ENCODE measurements at places on chromosomes 4 and X.

DNA sequence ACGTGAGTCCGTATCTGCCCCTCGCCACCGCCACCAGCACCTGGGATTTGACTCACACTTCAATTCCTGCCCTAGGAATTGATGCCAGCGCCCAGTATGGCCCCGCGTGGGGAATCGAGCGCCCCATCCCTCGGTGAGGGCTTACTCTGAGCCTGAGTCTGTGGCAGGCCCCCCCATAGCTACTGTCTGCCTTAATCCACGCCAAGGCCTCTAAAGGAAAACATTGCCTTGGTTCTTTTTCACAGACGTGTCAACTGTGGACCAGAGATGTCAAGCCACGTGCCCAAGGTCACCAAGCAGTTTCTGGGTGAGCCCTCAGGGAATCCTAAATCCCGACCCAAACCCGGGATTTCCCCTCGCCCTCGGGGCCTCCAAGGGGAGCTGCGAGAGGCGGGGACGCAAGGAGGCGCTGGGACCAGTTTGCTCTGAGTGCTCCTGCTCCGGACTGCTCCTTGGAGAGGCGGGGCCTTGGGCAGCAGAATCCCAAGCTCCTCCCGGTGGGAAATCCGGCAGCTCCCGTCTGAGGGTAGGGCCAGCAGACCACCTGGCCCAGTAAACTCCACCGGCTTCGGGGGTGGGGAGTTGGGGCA, 12.9 kb downstream of the MSX1 start:
- DNase-seq, result no peak

DNA sequence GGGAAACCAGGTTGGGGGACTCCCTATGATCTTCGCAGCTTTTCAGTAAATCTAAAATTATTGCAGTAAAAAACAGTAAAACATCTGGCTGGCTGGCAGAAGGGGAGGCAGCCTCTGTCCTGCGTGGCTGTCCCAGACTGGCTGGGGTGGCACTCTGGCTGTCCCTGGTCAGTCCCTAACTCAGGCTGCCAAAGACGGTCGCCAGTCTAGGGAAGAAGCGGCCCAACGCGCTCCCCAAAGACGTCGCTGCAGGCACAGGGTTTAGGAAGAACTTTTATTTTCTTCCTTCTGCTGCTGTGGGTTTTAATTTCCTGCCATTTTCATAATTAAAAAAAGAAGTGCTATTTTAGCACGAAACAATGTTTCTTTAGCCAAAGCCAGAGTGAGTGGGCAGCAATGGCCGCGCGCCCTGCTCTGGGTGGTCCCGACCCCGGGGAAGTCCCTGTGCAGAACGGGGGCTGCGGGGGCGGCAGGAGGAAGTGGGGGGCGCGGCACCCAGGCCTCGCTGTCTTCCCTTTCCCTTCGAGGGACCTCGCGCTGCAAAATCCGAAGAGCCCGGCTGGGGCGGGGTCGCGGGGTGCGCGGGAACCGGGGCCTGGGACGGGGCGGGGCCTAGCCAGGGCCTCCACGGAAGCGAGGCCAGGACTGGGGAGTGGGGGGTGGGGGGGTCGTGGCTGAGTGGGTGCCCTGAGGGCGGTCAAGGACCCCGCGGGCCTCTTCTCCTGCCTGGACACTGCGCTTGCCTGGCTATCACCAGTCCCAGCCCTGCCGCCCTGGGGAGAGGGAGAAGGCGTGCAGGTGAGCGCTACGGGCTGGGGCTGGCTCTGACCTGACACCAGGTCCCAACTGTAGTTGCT, 6.3 kb upstream of the LETM1 start:
- no peak for DNase-seq

DNA sequence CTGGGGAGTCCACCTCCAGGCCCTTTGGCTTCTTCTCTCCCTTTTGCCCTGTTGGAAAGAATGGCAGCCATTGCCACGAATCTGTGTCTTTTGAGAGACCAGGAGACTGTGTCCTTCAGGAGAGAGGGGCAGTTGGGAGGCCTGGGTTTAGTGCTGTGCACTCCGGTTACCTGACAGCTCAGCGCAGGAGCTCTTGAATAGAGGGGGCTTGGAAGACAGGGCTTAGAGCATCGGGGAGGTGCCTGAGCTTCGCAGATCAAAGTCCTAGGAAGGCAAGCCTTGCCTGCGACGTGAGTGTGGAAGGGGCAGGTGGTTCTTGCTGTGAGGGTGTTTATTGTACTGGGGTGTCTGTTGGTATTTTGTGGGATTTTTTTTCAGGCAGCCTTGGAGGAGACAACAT, 41.9 kb upstream of the TADA2B start:
- DNase-seq, result no peak

- DNase-seq, result no peak
Measured at GRCh38 chr4:82587826-82588540, 26.2 kb upstream of the TMEM150C start.

DNA sequence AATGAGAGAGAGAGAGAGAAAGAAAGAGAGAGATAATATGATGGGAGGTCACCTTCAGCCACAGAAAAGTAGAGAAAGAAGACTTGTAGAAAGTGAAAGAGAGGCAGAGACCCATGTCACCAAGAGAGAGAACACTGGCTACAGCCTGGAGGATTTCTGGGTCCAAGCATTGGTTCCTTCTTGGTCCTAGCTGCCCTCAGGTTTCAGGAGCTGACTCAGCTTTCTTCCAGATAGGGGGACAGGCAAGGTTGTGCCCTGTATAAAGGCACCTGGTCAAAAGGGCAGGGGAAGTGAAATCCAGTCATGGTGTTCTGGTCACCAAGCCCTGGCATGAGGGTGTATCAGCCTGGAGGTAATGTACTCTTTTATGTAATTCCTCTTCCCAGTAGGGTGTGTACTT, 47.5 kb upstream of the XK start:
- no peak for DNase-seq

DNA sequence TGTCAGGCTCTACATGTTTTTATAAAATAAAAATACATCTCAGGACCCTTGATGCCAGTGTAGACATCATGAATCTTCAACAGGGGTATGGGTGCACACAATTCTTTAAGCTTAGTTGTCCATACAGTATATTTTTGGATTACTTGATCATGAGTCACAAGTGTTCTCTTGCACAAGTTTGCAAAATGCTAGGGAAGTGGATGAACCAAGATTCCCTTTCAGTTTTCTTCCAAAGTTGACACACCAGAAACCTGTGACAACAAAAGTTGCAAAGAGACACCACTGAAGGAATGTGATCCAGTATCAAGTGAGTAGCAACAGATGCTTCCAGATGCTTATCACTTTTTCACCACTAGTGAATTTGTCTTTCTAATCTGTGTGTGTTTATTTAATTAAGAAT, 1021.2 kb downstream of the PCDH7 start:
- no peak for DNase-seq

DNA sequence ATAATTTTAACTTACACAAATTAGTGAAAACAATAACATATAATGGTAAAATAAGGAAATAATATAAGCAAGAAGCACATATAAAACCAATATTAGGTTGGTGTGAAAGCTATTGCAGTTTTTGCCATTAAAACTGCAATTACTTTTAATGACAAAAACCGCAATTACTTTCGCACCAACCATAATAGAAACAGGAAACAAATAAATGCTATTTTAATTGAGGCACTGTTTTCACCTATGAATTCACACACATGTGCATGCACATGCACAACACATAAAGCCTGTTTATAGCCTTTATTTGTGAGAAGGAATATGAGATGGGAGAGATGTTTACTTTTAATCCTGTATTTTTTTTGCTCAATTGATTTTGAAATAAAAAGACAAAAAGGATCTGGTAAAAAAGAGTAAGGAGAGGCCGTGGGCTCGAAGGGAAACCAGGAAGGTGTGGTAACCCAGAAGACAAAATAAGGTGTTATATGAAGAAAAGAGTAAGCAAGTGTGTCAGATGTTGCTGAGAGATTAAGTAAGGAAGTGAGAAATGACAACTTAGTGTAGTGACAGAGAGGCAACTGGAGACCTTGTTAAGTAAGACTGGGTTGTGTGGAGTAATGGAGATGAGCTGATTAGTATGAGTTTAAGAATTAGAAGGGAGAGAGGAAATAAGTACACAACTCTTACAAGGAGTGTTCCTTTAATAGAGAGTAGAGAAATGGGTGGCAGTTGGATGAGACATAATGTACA, 69.0 kb downstream of the KLHL13 start:
- DNase-seq, result no peak

- no peak for DNase-seq
Measured at GRCh38 chr4:121108557-121108956, 36.2 kb upstream of the NDNF start.

DNA sequence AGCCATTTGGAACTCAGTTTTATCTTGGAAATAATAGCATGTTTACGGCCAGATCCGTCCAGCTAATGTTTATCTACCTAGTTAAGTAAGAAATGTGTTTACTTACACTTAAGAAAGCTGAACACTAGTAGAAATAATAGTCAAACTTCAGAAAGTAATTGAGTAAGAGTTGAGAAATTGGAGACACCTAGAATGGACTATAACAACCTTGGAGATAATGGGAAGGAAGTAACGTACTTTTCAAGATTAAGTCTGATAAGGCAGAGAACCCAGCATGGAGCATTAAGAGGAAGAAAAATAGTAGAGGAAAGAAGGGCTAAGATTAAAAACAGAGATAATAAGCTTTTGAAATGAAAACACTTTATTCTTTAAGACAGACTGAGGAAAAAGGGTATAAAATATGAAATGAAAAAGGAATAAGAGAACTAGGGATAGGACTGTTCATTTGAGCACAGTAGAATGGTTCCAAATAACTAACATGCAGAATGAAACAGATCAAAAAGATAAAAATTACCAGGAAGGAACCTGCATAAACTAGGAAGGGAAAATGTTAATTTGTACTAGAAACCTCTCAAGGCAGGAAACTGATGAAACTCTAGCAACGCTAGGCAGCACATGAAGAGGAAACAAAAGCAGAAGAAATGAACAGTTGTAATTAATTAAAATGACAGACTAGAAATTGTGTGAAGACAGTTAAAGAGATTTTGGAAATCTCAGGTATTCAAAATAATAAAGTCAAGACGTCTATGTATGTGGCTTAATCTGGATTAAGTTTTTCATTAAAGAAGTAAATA, 71.7 kb downstream of the FBXW7 start:
- DNase-seq, result no peak

GRCh38 chr4:76485450-76485849, 50.4 kb downstream of the SHROOM3 start:
- no peak for DNase-seq

GRCh38 chrX:82703551-82703950, 804.5 kb upstream of the POU3F4 start:
- no peak for DNase-seq

GRCh38 chr4:11297627-11298026, 131.1 kb downstream of the HS3ST1 start:
- DNase-seq, result no peak

DNA sequence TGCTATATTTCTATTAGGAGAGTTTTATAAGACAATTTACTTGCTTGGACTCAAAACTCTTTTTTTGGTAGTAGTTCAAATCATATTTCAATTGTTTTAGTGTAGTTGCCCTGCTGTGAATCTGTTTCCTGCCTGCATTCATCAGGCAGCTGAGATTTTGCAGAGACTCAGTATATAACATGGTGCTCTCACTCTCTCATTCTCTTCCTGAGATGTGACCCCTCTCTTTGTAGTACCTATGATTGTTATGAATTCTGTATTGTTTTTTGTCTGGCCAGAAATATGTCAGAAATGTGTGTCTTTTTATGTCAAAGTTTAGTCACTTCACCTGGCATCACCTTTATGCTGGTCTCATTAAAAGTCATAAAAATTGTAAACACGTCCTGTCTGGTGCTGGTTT, 374.0 kb downstream of the RAPGEF2 start:
- no peak for DNase-seq

DNA sequence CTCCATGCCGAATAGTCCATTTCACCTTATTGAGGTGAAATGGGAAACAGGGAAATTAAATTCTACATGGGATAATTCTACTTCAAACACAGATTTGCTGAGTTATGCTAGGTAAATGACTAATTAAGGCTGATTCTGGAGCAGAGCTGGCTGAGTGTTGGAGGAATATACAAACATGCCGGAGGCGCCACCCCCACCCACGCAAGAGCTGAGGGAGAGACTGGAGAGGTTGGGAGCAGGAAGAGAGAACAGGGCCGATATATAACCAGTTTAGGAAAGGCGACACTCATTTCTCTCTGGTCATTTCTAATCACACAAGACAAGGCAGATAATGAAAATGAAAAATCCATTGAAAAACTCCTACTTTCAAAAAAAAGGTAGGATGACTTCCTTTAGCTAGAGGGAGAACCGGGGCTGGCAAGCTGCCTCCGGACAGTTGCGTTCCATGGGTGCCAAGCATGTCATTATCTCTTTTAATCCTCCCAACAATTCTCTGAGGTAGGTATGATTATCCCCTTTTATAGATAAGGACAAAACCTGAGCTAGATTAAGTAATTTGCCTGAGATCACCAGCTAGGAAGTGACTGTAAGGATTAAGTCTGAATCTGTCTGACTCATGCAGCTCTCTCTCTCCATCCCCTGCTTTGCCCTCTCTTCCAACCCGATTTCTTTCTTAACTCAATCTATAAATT, 27.6 kb upstream of the CFAP299 start:
- no peak for DNase-seq

DNA sequence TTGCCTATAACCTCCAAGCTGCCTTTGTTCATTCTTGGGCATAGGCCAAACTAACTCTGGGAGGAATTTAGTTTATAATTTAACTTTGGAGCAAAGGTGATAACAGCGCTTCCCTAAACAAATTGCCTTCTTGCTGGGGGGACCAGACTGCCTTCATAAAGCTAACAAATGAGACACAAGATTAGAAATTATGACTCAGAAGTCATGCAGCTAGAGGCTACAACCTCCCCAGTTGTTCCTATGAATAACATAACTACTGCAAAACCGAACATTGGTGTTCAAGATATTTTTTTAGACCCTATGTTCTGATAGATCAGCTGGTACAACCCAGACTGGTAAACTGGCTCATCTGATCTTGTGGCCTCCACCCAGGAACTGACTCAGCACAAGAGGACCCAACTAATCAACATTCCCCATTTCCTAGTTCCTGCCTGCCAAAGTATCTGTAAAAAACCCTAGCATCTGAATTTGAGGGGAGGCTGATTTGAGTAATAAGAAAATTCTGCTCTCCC, 22.0 kb upstream of the TMPRSS11B start:
- DNase-seq, result no peak

GRCh38 chr4:830601-831482, 4.9 kb upstream of the CPLX1 start:
- DNase-seq, result no peak

DNA sequence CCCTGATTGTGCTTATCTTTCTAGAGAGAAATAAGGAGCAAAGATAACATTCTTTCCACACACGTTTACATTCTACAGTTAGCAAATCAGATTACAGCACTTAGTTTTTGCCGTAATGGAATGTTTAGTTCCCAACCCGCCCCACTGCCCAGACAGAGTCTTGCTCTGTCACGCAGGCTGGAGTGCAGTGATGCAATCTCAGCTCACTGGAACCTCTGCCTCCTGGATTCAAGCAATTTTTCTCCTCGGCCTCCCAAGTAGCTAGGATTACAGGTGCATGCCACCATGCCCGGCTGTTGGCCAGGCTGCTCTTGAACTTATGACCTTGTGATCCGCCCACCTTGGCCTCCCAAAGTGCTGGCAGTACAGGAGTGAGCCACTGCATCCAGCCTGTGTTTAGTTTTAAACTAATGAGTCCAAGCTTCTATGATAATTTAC, 8.4 kb upstream of the PRPS1 start:
- no peak for DNase-seq
